ENCODE measurements at places on chromosomes 2 and 18.
A peak's percentile ranks its signal among the peaks of the same experiment; 100 is the strongest.

GRCh38 chr2:201448701-201449100, 2.6 kb downstream of the TRAK2 start:
- no peak for DNase-seq

DNA sequence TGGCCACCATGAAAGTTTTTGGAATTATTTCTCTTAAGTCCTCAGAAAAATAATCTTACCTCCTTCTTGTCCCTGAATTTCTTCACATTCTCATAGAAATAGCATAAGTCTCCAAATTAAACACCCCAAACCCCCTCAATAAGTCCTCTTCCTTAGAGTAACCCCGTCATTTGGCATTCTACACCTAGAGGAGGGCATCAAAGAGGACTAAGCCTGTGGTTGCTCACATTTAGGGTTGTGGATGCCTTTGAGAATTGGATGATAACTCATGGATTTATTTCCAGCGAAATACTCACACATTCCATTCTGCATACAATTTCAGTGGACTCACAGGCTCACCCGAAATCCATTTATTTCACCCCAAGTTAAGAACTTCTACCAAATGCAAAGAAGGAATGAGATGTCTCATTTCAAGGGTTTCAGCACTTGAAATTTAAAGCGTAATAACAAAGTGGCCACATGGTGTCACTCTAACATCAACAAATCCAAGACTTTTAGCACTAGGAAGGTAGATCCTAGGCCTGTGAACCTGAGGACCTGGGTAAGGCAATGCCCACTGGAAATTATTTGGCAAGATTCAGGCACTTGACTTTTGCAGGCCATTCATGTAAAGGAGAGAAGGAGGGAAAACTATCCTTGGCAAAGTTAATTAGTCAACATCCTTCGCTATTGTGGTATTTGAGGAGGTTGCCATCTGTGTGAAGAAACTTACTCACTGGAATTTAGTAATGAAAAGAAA, 24.6 kb downstream of the DYTN start:
- peak; percentile 62 for DNase-seq

DNA sequence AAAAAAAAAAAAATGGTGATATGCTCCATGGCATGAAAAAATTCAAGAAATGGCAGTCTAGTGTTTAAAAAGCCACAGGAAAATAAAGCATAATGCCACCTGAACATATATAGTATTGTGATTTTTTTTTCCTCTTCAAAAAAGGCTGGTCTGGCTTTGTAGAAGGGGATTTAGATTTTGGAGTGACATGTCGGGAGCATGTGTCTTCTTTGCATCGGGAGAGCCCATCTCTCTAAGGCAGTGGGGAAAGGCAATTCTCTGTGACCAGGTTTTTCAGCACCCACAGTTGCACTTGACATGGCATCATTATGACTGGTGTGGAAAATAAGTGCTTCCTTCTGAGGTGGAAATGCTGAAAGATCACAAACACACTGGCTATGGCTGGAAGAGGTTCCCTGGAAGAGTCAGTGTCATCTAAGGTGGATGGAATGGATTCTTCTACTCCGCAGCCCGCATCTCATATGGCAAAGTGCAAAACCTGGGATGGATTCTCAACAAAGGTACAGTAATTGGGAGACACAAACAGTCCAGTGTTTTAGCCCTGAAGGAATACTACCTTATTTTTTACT, 172.5 kb downstream of the AGAP1 start:
- DNase-seq, result peak; percentile 82

GRCh38 chr2:88842656-88843460, 151.4 kb downstream of the RPIA start:
- DNase-seq, result no peak

GRCh38 chr2:160493227-160494028, at the start of gene RBMS1:
RBMS1 (minus strand) TSS chr2:160493807; CDS start chr2:160493363, 444 bp downstream.
- peak; percentile 68 for DNase-seq

Measured in NCI-H2171 treated with DMSO at 0.1 percent for 48 hours (cell line).